ENCODE measurements at places on chromosomes 2 and 18.

- no peak for DNase-seq
Observed at GRCh38 chr2:160167089-160167740, 32.9 kb downstream of the ITGB6 start.

DNA sequence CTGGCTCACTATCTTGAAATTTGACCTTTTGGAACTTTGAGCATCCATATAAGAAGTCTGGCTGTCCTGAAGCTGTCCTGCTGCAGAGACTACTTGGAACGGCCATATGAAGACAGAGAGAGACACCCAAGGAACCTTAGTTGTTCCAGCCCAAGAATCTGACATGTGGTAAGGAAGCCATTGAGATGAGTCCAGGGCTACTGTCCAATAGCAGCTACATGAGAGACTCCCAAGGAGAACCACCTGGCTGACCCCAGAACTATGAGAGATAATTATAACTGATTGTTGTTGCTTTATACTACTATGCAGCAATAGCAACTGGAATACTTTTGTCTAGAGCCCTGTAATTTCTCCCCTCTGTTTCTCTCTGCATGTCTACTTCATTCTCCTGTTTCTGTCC is 234.3 kb upstream of the TANK start:
- no peak for DNase-seq

- no peak for DNase-seq
Observed at GRCh38 chr2:86015006-86015405, 90.7 kb downstream of the POLR1A start.

DNA sequence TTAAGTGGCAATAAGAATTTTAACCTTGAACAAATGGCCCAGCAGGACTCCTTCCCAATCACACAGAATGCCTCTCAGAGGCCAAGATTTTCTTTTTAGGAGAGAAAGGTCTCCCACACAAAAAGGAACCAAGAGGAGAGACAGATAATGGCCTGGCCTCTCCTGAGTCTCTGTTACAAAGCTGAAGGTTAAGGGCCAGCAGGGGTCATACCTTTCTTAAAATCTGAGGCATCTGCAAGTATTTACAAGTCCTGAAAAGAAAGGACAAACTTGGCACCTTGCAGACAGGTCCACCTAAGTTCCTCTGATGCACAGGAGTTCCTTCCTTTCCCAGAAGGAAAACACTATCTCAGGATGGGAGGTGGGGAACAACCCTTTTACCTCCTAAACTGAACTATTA is 142.3 kb downstream of the TMEM163 start:
- DNase-seq, result no peak

- DNase-seq, result no peak
Observed at GRCh38 chr18:49628119-49628518, 66.3 kb downstream of the LIPG start.

- DNase-seq, result no peak
Observed at GRCh38 chr2:43898838-43899346, 60.1 kb downstream of the ABCG8 start.

GRCh38 chr2:233446121-233446520 is 91.8 kb downstream of the DGKD start:
- DNase-seq, result no peak

GRCh38 chr2:241074065-241074818 is 27.8 kb downstream of the MTERF4 start:
- DNase-seq, result no peak

- no peak for DNase-seq
Observed at GRCh38 chr18:12420821-12421421, 13.2 kb downstream of the PRELID3A start.

DNA sequence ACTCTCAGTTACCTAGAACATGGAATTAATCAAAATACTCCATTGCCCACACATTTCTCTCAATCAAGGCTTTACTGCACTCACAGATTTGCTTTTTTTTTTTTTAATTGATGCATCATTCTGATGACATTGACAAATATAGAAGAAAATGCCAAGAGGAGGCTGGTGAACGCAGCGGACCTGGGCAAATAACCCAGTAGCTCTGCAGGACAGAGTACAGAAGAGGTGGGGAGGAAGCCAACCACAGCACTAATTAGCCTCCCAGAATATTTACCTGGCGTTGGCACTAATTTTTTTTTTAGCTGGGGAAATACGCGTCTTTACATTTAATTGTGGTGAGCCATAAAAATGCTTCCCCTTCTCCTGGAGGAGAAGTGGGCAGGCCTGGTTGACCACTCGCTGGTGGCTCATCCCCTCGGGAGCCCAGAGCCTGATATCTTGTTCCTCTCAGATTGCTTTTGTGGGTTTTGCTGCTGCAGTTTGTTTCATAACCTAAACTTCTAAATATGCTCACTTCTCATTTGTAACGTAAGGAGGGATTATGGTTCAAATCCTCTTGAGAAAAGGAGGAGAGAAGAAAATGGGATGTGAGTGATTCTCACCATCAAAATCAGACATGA is 165.8 kb upstream of the EPB41L3 start:
- DNase-seq, result no peak

GRCh38 chr2:197195518-197195917 is 115.1 kb downstream of the ANKRD44 start:
- DNase-seq, result no peak

DNA sequence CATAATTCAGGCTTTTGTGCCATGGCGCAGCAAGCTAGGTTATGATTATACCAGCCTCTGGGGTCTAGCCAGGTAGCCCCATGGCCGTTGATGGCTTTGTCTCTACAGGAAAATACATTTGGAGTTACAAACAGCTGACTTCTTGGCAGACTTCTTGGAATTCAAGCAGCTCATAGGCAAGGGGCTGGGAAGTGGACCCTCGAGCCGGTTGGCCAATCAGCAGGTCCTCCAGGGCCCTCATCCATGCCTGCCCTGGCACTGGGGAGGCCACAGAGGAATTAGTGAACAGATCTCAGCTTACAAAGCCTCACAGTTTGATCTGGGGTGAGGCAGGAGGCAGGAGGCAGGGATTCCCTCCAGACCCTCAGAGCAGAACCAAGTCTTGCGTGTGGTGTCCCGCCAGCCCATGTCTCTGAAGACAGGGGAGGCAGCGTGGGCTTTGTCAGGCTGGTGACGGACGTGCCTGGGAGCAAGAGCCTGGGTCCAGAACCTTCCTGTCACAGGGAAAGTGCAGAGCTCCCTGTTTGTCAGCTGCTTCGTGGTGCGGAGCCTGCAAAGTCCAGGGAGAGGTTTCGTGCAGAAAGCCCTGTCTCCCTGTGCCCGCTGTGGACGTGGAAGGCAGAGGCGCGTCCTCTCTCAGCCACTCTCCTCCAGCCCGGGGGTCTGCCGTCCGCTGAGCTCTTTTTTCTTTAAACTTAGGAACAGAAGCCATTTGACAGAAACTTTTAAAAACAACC is 131.7 kb downstream of the KLHL29 start:
- DNase-seq, result no peak

DNA sequence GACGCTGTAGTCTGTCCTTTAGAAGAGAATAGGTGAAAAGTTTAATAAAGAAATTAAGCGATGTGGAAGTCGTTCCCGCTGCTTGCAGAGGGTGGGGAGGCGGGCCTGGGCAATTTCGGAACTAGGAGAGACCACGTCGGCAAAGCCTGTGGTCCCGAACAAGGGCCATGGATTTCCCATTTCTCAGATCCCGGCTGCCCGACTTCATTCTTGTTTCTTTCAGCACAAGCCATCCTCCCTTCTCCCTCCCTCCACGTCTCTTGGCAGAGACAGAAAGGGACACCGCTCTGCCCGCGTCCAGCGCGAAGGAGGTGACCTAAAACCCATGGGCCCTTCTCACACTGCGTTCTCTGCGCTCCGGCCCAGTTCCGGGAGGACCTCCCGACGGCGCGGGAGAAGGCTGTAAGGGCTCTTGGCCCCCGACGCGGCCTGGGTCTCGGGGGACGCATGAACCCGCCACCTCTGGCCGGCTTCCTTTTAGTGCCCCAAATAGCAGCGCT is 2.2 kb upstream of the BCL2L11 start:
- no peak for DNase-seq

- DNase-seq, result no peak
Observed at GRCh38 chr2:32900246-32900973, 46.3 kb upstream of the LTBP1 start.

DNA sequence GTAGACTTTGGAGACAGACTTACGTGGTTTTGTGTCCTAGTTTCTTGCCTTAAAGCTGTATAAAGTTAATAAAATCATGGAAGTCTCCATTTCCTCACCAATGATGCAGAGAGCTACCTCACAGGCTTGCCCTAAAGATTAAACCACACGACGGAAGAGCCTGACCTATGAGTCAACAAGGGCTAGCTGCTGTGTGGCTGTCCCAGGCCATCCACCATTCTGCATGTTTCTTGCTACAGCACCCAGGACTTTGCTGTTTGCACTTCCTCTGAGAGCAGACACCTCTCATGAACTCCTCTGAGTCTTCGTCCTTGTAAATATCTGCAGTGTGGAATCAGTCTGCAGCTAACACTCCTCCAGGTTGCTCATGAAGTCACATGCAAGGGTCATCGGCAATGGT is 160.0 kb upstream of the TRIB2 start:
- DNase-seq, result no peak

- no peak for DNase-seq
Observed at GRCh38 chr2:85210511-85210910, 77.3 kb downstream of the TCF7L1 start.

DNA sequence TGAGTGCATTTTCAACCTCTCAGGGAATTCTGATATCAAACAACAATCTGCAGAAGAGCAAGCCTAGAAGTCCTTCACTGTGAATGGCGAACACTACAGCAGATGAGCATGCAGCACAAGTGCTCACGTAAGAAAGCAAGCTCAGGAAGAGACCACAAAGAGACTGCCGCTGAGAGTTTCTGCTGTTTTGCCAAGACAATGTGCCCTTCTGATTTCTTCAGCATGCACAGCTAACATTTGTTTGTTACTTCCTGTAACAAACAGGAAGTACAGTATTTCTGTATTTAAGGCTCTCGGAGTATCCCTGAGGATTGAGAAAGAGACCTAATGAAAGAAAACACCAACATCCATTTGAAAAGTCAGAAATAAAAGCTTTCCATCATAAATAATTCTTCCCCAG is 45.9 kb downstream of the MBOAT2 start:
- no peak for DNase-seq

DNA sequence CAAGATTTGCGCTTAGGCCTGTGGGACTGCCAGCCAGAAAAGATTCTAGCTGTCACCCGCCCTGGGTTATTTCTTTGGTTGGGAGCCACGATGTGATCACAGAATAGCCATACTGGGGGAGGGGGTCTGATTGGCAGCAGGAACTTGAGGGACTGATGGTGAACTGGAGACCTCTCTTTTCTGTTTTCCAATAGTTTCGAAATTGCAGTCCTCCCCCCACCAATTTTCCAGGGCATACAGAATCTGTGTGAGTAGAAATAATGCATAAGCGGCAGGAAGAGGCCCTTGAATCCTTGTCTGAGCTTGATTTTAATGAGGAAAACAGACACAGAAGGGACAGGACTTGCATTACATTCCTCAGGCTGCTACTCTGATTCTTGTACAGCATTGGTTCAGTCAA is 2.2 kb upstream of the POLR2D start:
- no peak for DNase-seq

DNA sequence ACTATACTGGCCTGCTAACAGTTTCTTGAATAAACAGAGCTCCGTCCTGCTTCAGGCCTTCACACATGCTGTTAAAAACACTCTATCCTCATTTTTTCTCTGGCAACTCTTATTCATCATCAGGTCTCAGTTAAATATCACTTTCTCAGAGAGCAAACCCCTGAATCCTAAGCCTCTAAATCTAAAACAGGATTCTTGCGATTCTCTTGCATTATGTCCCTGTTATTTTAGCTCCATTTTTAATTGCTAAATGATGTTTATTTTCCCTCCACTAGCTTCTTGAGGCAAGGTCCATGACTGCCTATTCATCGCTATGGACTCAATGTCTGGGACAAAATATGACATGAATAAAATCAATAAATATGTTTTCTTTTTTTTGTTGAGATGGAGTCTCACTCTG is 190.7 kb upstream of the SMAD7 start:
- no peak for DNase-seq

- no peak for DNase-seq
Observed at GRCh38 chr2:154692927-154693326, 5.6 kb upstream of the KCNJ3 start.

GRCh38 chr2:30978854-30979253 is 159.4 kb downstream of the GALNT14 start:
- DNase-seq, result no peak

GRCh38 chr2:117523267-117523666 is 291.2 kb upstream of the DDX18 start:
- DNase-seq, result no peak

GRCh38 chr18:32135625-32136024 is 44.0 kb downstream of the RNF138 start:
- no peak for DNase-seq

DNA sequence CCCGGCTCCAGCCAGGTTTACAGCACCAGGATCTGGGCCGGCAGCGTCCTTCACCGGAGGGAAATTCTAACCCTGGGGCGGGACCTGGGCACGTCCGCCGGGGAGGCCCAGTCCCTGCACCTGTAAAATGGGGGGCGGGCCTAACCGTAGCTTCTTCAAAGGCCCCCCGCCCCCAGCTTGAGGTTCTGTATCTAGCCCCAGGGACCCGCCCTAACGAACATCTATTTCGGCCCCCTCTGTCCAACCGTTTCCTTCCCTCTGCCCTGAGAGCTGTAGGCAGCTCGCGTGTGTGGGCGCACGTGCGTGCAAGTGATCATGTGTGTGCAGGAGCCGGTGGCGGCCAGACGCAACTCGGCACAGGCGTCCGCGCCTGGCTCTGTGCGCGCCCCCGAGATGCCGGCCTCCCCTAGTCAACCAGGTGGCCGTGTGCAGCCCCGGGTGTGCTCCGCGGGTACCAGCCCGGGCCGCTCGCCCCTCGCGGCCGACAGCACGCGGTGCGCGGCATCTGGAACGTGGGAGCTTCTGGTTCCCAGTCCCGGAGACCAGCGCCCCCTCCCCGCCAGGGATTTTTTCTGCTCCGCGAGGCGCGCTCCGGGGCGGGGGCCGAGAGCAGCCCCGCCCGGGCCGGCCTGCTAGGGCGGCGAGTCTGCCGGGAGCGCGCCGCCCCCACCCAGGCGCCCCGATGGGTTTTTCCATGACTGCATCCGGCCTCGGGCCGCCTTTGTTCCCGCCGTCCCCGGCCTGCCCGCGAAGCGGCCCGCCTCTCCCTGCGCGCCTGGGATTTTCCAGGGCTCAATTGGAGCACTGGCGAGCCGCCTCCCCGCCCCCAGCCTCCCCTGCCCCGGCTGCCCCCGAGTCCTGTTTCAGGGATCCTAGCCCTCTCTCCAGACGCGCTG is 21.2 kb downstream of the TEX44 start:
- DNase-seq, result peak; percentile 50

DNA sequence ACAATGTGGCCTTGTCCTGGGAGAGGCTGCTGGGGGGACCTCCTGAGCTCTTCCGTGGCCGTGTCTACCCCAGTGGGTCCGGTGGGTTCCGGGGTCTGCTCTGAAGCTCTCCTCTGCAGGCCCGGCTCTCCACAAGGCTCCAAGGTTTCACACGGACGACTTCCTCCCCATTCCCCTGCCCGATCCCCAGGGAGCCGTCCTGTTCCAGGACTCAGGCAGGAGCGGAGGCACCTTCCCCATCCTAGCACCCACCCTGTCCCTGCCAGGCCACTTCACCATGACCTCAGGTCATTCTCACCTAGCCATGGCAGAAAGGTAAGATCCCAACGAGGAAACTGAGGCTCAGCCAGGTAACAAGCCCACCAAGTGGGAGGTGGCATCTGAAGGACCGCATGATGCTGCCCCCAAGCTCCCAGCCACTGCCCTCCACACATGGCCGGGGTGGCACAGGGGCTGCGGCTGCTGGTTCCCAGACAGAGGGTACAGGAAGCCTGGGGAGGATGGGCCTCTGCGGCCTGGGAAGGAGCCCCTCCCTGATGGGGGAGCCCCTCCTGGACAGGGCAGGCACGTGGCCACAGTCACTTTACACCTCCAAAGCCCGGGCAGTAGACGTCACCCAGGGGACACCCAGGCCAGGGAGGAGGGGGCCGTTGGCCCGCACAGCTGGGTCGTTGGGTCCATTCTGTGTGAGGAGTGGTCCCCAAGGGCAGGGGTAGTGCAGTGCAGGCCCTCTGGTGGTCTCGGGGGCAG is 274.0 kb downstream of the NDUFA10 start:
- no peak for DNase-seq
